ENCODE measurements at places on chromosomes 2 and 18.

DNA sequence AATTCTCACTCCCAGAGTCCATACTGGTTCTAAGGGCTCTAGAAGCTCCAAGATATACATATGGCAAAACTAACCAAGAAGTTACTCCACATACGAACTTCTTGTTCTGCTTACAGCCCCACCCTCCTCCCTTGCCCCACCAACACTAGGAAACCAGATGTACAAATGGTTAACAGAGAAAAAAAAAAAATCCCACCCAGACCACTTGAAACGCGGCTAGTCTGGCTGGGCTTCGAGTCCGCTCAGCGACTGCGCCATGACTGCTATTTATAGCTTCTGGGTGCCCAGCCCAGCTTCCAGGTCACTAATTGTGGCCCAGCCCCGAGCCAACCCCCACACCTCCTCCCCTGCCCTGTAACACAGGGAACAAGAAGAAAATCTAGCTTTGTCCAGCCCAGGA is 47.0 kb upstream of the IHH start:
- DNase-seq = peak; percentile 58

GRCh38 chr18:76410033-76410432 is 85.0 kb downstream of the ZNF516 start:
- no peak for DNase-seq

GRCh38 chr2:23420840-23421476 is 36.0 kb downstream of the KLHL29 start:
- DNase-seq = no peak

- DNase-seq = no peak
Observed at GRCh38 chr2:200302940-200303727, 3.4 kb upstream of the SPATS2L start.

DNA sequence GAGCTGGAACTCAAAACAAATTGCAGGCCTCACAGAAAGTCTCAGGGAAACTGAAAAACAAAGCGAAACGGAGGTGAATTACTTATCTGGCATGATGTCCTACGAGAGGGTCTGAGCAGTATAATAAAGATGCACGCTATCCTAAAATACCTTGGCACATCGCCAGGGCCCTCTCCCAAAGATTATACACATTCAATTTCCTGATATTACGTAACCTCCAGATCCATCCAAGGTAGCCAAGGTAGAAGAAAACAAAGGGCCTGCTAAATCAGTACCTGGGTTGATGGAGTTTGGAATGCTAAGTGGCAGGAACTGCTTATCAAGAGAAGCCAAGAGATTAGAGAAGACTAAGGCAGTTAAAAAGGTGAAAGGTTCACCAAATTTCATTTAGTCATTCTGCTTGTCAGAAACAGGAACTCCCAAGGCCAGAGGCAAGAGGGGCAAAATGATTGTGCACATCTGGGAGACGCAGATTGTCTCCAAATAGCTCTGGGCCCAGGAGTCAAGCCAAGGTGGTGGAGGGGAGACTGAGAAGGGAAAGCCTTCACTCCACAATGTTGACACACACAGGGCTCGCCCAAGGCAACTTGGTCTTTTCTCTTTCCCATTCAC is 236.8 kb upstream of the ATP5MC3 start:
- DNase-seq = no peak

- no peak for DNase-seq
Observed at GRCh38 chr2:27931361-27931950, 40.9 kb downstream of the BABAM2 start.

GRCh38 chr2:176814740-176815367 is 397.7 kb upstream of the HNRNPA3 start:
- no peak for DNase-seq

DNA sequence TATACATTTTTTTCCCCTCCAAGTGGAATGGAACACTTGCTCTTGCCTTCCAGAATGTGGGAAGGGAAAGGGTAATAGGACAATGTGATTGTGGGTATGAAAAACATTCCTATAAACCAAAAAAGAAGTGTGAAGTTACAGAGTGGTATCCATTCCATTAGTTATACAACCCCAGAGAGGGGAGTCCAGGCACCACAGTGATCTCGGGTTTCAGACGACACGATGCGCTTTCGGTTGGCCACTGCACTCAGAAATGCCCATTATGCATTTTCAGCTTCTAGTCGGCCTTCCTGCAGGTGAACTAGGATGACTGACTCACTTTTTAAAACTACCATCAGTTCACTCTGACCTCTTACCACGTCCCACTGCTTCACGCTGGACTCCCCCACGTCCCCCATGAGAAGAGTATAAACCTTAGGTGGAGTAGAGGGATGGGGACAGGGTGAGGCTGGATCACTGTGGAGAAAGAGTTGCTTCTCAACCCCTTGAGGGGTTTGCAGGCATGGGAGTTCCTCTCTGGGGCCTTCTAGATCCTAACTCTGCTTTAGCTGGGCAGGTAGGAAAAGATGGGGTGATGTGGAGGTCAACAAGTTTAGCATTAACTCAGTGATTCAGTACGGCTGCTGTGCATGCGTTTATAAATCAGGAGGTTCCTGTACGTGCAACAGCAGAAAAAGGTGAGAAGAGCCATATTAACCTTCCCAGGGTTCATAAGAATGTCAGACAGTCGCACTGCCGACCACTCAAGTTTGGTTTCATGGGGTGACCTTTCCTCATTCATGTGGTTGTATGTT is 50.5 kb downstream of the ZNF532 start:
- no peak for DNase-seq

DNA sequence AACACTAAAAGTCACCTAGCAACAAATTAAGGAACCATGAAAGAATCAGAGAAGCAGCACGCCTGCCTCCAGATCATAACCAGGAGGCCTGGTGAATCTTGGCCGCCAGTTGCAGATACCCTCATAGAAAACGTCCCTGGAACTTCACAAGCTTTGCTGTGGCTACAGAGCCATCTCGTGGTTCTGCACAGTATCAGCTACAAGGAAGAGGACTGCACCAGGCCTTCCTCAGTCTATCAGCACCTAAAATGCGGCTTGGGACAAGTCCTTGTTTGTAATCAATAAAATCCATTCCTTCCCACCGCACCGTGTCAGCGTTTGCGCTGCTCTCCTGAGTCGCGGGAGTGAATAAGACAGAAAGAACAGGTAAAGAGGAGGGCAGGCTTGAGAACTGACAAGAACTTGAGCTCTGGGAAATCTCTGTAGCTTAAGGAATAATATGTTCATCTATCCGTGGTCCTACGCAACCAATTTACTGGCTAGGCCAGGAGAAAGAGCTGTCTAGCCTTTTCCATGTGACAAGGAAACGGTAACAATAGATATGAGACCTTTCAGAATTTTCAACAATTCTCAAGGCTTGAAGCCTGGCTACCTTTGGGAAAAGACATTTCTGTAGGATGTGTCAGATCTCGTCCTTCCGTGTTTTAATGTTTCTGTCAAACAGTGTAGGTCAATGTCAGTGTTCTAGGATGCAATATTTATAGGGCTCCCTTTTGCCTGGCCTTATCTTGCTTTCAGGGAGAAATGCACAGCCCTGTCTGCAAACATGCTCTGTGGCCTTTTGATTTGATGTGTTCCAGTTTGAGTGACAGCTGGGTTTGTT is 128.5 kb upstream of the RAB12 start:
- no peak for DNase-seq

GRCh38 chr2:224377751-224378700 is 23.9 kb downstream of the FAM124B start:
- no peak for DNase-seq

DNA sequence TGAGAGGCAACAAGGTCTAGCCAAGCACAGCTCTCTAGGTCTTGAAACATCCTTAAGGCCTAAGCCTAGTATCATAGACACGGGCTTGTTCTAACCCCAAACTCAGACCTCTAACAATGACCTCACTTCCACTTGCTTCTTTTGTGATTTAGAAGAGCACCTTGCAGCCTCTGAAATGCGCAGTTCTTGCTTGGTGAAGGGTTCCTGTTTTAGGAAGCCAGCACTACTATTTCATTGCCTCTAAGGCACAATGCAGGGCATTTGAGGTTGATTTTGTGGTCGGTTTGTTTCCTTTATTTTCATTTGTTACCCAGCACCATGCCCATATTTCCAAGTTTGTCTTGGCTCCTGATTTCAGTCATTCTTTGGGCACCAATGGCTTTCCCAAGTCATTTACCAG is 117.0 kb upstream of the CYP1B1 start:
- no peak for DNase-seq

DNA sequence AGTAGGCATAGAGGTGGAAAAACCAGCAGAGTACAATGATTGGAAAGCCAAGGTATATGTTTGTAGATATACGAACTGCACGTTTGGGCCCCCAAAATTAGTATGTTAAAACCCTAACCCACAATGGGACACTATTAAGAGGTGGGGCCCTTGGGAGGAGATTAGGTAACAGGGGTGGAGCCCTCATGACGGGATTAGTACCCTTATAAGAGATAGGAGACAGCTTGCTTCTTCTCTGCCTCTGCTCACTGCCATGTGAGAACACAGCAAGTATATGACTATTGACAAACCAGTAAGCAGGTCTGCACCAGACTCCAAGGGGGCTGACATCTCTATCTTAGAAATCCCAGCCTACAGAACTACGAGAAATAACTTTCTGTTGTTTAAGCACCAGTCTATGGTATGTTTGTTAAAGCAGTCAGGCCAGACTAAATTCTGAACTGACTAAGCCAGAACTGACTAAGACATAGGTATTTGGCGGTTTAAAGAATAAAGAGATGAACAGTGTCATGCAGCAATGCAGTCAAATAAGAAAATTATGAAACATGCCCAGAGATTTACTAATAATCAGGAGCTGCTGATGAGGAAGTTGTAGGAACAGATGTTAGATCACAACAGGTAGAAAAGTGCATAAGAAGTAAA is 182.9 kb downstream of the DYM start:
- no peak for DNase-seq

GRCh38 chr2:9191041-9191481 is 15.6 kb upstream of the ASAP2 start:
- DNase-seq = no peak

DNA sequence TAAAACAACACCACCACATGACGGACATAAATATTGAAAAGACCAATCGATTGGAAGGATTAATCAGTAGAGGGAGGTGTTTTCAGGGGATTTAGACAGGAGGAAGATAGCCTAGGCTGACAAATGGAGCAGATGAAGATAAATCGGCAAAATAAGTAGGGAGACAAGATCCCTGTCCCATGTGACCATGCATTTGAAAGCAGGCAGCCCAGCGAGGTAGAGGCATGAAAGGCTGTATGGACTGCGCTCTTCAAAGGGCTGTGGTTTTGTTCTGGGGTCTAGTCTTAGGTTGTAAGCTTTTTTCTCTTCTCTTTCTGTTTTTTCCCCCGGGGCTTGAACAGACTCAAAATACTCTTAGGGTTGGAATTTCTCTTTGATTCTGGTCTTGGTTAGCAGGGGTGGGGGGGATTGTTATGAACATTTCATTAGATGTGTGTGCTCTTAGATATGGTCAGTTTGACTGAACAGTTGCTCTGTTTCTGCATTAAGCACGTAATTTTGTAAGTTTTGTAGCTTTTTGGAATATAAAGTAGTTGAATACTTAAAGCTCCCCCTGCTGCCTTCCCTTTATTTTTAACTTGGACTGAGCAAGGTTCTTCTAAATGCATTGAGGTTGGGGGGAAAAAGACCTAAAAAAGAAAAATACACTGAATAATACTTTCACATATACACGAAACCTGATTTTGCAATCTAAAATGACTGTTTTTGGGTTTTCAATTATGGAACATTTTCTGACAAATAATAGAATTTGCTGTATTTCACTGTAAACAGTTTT is 32.2 kb downstream of the ZNF532 start:
- DNase-seq = no peak

DNA sequence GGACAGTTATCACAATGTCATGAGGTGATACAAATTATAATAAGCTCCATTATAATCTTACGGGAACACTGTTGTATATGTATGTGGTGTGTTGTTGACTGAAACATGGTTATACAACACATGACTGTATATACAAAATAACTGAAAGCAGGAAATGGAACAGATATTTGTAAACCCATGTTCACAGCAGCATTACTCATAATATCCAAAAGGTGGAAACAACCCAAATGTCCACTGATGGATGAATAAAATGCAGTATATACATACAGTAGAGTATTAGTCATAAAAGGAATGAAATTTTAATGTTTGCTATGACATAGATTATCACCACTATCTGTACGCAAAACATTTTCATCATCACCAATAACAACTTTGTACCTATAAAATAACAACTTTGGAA is 107.3 kb downstream of the USP34 start:
- no peak for DNase-seq

DNA sequence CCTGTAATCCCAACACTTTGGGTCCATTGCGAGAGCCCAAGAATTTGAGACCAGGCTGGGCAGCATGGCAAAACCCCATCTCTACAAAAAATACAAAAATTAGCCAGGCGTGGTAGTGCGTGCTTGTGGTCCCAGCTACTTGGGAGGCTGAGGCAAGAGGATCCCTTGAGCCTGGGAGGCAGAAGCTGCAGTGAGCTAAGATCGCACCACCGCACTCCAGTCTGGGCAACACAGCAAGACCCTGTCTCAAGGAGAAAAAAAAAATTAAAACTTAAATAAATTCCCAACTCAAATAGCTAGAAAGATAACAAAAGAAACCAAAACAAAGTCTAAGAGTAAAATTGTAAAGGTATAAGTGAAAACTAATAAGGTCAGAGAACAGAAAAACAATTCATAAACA is 6.2 kb downstream of the ASXL2 start:
- DNase-seq = no peak

DNA sequence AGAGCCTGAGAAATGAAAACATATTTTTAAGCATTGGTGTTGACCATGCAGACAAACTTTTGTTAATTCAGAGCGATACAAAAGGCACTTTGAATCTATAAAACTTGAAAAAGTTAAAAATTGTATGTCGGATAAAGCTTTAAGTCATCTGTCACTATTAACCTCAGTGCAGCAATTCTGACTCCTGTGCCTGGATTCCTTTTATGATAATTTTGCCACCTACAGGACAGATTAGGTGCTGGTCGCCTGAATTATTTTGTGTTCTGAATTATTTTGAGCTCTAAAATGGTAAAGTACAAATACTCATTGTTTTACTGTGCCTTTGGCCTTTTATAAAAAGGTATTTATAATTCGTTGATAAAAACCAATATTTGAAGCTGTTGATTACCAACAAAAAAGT is 19.4 kb upstream of the RNF138 start:
- DNase-seq = no peak

GRCh38 chr2:22282220-22282619 is 1102.8 kb upstream of the KLHL29 start:
- DNase-seq = no peak

- DNase-seq = no peak
Observed at GRCh38 chr2:138475277-138475776, 26.2 kb upstream of the SPOPL start.

GRCh38 chr2:105806996-105807395 is 62.3 kb downstream of the NCK2 start:
- DNase-seq = no peak

- no peak for DNase-seq
Observed at GRCh38 chr2:6905668-6906067, 11.5 kb upstream of the RNF144A start.
